ENCODE measurements at places on chromosomes 1 and 21.
A peak's percentile ranks its signal among the peaks of the same experiment; 100 is the strongest.

DNA sequence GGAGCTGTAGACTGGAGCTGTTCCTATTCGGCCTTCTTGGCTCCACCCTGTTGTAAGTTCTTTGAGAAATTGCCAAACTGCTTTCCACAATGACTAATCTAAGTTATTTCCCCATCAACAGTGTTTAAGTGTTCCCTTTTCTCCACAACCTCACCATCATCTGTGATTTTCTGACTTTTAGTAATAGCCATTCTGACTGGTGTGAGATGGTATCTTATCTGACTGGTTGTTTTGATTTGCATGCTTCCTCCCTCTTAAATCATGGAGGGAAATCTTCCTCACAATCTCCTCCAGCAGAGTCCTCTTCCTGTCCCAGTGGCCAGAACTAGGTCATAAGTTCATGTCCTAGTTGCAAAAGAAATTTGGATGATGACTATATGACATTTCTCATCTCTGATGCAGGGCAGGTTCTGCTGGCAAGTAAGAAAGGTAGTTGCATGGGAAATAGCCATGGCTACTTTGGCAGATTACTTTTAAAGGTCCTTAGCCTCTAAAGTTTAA is 294.0 kb downstream of the LRRC40 start:
- no peak for DNase-seq

GRCh38 chr1:68293609-68294366 is 61.5 kb upstream of the WLS start:
- DNase-seq: no peak

DNA sequence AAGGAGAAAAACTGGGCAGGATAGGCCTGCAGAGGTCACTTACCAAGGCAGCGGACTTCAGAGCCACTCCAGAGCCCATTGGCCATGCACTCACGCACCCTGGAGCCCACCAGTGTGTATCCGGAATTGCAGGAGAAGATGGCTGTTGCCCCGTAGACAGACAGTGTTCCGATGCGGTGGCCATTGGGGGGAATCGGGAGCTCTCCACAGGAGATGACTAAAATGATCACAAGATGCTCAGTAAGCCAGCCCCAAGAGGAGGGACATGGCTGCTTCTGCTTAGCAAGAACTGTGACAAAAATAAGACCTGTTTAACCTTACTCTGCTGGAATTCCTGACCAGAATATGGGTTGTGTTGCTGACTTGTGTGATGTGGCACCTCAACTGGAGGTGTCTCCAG is 96.9 kb downstream of the ZSCAN20 start:
- DNase-seq: no peak

GRCh38 chr1:236284291-236284721 is 2.5 kb upstream of the ERO1B start:
- DNase-seq: peak; percentile 85

GRCh38 chr1:63119575-63120155 is 202.7 kb upstream of the FOXD3 start:
- no peak for DNase-seq

DNA sequence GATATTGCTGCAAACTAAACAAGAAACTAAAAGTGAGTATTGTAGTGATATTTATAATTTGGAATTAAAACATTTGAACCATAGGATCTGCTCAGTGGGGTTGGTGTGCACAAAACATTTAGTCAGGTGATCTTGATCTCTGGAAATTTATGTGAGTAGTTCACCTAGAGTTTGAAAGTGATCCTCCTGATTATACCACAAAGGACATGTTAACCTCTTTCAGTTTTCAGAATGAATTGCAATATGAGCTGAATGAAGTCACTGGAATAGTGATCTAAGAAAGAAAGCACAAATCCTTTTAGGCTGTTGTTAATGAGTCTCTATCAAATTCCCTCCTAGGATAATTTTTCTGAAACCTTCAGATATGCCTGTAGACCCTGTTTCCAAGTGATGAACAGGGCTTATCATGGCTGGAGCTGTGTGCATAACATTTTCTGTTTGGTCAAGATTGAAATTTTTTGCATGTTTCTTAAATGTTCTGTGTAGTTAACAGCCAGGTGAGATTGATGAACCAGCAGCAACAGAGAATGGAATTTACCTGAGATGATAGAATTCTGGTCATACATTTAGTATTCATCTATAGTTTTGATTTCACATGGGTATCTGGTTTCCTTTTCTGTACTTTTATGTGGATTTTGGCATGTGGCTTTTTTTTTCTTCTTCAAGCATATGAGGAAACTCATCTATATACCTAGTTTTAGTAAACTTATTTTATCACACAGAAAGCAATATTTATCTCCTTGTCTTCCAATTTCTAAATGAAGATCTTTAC is 25.5 kb downstream of the CDC14A start:
- peak; percentile 81 for DNase-seq

GRCh38 chr1:220113136-220113695 is 19.3 kb downstream of the IARS2 start:
- DNase-seq: peak; percentile 64

GRCh38 chr1:17437260-17437579 is 2.3 kb downstream of the RCC2 start:
- DNase-seq: no peak

DNA sequence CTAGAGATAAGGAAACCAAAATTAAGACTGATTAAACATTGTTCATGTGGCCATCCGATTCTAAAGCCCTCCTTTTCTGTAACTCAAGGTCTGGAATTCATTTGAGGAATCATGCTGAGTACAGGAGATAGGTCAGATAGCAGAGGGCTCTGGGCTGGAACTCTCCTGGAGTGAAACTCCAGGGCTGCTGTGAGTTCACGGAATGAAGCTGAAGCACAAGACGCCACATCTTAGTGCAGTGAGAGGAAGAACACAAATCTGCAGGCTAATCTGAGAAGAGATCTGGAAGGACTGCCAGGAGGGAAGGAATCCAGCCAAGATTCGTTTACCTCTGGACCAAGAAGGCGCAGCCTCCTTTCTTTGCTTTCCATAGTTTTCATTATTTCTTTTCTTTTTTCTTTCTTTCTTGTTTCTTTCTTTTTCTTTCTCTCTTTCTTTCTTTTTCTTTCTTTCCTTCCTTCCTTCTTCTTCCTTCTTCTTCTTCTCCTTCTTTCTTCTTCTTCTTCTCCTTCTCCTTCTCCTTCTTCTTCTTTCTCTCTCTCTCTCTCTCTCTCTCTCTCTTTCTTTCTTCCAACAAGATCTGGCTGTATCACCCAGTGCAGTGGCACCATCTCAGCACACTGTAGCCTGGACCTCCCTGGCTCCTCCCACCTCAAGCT is 74.8 kb upstream of the ATP1B1 start:
- no peak for DNase-seq

- no peak for DNase-seq
These were observed 120.6 kb downstream of the CACNA1E start for GRCh38 chr1:181603735-181604410.

DNA sequence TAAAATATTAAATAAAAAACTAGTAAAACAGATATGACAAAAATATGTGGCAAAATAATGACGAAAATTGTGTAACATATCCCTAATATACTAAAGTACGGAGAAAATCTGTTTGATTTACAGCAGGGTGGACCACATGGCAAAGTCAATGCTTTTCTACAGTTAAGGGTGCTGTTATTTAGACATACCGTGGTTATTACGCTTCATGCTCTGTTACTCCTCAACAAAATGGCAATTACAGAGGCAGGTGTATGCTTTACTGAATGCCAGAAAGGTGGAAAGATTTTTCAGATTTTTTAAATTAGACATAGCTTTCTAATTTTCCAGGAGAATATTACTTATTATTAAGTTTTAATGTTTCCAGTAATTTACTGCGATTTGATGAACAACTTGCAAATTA is 343.9 kb upstream of the DPYD start:
- DNase-seq: no peak

- no peak for DNase-seq
These were observed 101.3 kb downstream of the CRYAA start for GRCh38 chr21:43269957-43270705.

GRCh38 chr1:111099289-111099688 is 40.6 kb downstream of the DRAM2 start:
- no peak for DNase-seq

GRCh38 chr1:109578947-109579443 is 30.6 kb downstream of the GNAI3 start:
- no peak for DNase-seq

- DNase-seq: no peak
These were observed 107.5 kb downstream of the MRPS6 start for GRCh38 chr21:34180826-34181359.

- no peak for DNase-seq
These were observed 15.5 kb upstream of the GFI1 start for GRCh38 chr1:92502247-92502646.

DNA sequence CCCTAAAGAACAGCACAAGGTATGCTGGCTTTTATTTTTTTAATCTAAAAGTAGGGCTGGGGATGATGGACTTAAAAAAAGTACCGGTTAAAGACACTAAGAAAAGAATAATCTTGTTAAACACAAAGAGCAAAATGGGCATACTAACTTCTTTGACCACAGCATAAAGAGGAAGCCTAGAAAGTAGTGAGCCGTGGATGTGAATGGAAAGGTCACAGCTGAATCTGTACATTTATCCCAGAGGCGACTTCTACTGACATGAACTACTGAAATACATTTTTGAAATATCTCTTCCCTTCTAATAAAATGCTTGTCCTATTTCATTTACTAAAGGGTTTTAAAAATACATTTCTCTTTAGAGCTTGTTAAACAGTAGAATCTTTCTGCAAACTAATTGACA is 140.7 kb downstream of the SLC45A1 start:
- DNase-seq: no peak

DNA sequence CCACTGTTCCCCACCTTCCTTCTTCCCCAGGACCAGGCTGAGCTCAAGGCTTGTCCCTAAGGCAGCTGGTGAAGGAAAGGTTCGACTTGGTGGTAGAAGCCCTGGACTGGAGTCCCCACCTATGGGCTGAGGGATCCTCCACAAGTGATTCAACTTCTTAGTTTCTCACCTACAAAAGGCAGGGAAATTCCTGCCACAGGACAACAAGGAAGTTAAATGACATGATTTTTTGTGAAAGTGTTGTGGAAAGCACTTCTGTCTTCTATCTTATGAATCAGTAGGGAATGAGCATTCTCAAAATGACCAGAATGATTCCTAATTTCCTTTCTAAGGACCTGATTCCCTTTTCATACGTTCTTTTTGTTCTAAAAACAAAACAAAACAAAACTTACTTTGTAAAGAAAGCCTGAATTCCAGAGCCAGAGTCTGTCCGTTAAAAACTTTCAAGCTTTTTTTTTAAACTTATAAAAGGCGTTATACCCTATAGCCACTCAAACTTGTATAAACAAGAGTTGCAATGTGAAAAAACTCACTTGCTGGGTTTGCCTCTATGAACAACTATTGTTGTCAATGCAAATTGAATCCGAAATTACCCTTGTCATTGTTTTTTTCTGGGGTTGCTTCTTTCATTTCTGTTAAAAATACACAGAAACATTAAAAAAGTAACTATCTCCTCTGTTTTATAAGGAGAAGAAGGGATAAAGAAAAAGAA is 12.2 kb downstream of the KCNJ15 start:
- DNase-seq: no peak

DNA sequence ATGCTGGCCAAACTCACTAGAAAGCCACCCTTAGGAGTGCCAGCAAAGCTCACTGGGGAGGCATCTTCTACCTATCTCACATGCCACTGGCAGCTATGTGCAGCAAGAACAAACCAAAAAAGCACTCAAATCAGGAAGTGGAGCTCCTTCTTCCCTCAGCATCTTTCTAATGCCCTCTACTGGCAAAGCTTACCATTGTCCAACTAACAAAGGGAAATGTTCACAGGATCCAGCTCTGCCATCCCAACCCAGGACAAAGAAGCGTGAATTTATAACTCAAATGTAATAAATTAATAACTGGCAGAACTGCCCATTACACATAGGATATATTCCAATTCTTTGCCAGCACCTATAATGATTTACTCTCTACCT is 38.9 kb downstream of the LEPR start:
- peak; percentile 59 for DNase-seq

DNA sequence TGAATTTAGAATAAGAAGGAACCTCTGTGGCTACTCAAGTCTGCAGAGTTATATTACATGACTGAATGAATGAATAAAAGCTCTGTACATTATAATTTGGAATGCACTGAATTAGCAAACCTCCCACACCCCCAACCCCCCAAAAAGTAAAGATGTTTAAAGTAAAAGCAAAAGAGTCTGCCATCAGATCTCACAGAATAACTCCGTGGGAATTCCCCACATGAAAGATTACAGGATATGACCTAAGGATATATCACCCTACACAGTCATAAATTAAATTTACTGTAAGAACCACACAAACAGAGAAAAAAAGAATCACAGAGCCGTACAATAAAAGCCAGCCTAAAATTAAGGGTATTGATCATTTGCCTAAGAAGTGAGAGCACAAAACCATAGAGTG is 587.3 kb downstream of the PTPRC start:
- peak; percentile 81 for DNase-seq

GRCh38 chr1:52669696-52670095 is 28.5 kb downstream of the COA7 start:
- DNase-seq: no peak

DNA sequence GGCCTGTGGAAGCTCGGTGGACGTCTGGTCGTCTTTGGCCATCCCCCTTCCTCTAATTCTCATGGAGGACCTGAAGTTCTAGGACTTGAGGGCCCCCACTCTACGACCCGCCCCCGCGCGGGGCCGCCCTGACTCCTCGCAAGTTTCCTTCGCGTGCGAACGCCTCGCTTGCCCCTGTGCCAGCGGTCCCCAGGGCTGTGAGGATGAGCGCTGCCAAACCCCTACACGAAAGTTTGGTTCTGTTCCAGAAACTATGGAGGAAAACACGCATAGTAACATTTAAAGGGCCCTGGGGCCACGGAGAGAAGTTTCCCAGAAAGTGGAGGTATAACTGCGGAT is 304 bp upstream of the GNG12 start:
- DNase-seq: no peak

GRCh38 chr1:228089519-228090380 is 7.2 kb downstream of the ARF1 start:
- no peak for DNase-seq

DNA sequence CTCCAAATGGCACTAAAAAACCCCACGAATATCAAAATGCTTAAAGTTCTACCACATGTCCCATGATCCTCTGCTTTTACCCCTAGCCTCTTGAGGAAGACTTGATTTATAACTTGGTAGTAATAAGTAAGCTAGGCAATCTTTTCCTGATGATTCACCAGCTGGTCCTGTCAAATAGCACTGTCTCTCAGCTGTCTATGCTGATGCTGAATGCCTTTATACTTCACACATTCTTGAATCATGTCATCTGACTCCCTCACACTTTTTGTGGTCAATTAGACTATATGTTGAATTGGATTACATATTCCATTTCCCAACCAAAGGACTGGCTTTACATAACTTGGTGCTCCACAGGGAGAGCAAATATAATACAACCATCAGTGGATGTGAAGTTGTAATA is 16.6 kb downstream of the C21orf91 start:
- DNase-seq: no peak
